HepG2 (cell line): ENCODE measurements at places on chromosomes 7 and 10.

DNA sequence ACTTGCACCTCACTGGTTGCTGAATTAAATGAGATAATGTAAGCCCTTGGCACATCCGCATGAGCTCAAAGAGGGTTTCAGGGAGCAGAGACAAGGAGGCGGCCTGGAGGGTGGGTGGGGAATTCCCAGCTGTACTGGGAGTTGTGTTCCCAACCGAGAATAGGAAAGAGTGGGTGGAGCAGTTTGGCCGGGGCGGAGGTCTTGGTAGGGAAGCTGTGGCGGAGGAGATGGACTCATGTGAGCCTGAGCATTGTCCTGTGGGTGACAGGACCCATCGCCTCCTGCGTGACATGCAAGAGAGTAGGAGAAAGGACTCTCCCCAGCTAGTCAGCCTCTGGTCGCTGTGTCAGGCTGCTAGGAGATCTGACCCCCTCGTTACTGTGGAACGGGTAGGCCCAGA lies 41.0 kb upstream of the SAMD8 start:
- no peak overlapping the region for H3K27ac ChIP-seq
- no peaks in the 10 kb centered on the region for H3K36me3 ChIP-seq
- H3K4me1 ChIP-seq = peaks cover 23% of the 10 kb centered on the region

DNA sequence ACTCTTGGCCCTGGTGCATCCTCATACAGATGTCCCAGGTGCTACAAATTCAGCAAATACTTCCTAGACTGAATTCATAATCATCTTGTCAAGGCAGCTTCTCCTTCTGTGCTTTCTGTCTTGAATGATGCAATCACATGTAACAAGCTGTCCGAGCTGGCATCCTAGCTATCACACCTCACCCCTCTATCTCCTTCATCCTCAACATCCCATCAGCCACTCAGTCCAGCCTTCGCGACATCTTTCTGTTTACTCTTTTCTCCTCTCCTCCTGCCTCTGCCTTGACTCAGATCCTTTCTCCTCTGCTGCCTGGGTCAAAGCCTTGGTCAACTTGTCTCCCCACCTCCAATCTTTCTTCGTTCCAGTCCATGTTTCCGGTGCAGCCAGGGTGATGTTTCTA lies 240.4 kb upstream of the CELF2 start:
- H3K27ac ChIP-seq = no peak overlapping the region
- no peak for DNase-seq
- no peak overlapping the region for H3K4me3 ChIP-seq
- no peaks in the 10 kb centered on the region for H3K36me3 ChIP-seq
- no peaks in the 10 kb centered on the region for H3K4me1 ChIP-seq
- no peaks in the 10 kb centered on the region for H3K27me3 ChIP-seq

DNA sequence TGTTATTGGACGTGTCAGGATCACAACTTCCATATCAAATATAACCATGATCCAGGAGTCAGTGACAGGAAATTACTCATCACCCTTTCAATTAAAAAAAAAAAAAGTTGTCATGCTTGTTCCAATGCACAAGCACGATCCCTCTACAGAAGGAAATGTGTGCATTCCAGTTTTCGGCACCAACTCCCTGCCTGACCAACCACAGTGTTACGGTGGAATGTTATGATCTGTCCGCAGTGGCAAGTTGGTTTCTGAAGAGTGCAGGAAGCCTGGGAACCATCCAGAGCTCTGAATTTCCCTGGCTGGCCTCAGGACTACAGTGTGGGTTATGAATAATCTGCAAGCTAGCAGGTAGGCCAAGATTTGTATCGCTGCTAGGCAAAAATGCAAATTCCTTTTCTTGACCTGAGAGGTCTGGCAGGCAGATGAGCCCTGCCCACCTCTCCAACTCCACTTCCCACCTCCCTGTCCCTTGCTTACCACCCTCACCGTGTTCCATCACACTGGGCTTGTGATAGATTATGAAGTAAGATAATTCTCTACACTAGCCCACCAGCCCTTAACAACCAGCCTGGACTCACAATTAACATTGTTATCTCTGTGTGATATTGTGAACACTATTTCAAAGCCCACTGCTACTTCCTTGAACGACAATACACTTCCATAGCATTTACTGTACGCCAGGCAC lies 20.4 kb downstream of the FRMPD2 start:
- no peaks in the 10 kb centered on the region for H3K27me3 ChIP-seq
- DNase-seq = no peak
- H3K4me1 ChIP-seq = peaks cover 16% of the 10 kb centered on the region
- no peak overlapping the region for H3K27ac ChIP-seq

GRCh38 chr10:47207281-47207615 lies 92.7 kb upstream of the GDF10 start:
- DNase-seq = peak; percentile 9
- no peaks in the 10 kb centered on the region for H3K36me3 ChIP-seq
- H3K27me3 ChIP-seq = no peaks in the 10 kb centered on the region
- H3K4me3 ChIP-seq = no peak overlapping the region
- peaks cover 9% of the 10 kb centered on the region for H3K4me1 ChIP-seq
- no peak overlapping the region for H3K27ac ChIP-seq

DNA sequence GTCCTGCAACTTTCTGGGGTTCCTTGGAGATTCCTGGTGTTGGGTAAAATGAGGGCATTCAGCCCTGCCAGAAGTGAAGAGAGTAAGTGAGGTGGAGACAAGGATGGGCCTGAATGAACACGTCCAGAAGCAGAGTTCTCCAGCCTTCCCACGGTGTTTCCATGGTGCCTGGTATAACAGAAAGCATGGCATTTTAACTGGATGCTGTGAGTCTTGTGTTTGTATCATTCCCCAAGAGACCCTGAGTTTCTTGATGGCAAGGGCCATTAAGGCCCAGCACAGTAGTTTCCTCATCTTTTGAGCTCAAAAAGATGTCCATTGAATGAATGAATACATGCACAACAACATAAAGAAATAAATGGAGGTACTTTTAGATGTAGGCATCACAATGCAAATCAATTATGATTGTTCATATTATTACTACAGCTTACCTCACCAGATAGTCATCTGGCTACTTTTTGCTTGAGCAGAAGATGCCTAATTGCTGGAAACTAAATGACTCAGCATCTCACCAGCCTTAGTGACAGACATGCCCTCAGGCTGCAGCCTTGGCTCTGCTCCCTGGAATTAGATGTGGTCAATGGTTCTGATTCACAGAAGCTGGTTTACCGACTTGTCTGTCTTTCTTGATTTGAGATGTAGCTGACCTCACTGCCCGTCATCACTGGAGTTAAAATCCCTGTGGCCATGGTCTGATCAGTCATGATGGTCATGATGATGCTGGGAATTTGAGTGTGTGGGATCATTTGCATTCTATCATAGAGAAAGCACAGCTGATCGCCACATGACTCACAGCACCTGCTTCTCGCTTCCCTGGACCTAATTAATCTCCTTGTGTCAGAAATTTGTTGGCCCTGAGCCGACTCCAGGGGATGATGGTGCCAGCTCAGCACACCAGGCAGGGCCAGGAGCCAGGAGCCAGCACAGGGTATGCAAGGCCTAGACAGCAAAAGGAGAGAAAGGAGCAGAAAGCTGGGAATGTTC lies 83.9 kb downstream of the CXCL12 start:
- DNase-seq = no peak
- H3K27ac ChIP-seq = no peak overlapping the region
- H3K4me1 ChIP-seq = no peaks in the 10 kb centered on the region
- no peaks in the 10 kb centered on the region for H3K36me3 ChIP-seq
- H3K27me3 ChIP-seq = no peaks in the 10 kb centered on the region

GRCh38 chr10:123746061-123746460 lies 79.9 kb downstream of the GPR26 start:
- no peak for DNase-seq
- H3K4me1 ChIP-seq = no peaks in the 10 kb centered on the region
- H3K4me3 ChIP-seq = no peak overlapping the region
- no peaks in the 10 kb centered on the region for H3K36me3 ChIP-seq
- H3K27ac ChIP-seq = no peak overlapping the region
- peaks cover 8% of the 10 kb centered on the region; the same call in 1 of the 3 replicates for H3K27me3 ChIP-seq

DNA sequence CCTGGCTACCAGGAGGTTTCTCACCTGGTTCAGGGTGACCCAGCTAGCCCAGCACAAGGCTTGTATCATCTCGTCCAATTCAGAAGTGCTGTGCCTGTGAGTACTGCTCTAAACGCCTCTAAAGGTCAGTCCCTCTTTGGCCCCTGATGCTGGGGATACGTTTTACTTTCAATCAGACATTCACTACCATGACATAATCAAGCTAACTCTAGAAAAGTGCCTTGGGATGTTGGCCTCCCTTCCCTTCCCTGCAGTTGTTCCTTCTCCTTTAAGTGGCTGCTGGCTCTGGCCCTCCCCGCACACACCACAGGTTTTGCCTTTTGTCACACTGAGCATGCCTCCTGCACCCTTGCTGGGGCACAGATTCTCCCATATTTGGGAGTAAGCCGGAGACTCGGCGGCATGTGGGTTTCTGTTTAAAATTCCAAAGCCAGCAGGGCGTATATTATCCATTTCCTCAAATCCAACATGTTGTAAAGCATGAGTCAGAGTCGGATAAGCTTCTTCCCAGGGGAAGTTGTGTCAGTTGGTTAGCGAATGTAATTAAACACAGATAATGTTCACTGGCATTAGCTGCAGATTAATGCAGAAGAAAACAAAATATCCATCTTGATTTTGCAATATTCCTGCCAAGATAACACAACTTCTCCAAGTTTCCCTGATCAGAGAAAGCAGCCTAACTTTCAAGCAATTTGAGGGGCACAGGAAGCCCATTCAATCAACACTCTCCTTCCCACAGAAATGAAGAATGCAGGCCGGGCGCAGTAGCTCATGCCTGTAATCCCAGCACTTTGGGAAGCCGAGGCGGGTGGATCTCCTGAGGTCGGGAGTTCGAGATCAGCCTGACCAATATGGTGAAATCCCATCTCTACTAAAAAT lies 31.8 kb upstream of the VCL start:
- peak; percentile 63 for DNase-seq
- H3K27me3 ChIP-seq = no peaks in the 10 kb centered on the region
- peak overlapping the region; percentile 50 for H3K4me3 ChIP-seq
- H3K36me3 ChIP-seq = no peaks in the 10 kb centered on the region
- no peak overlapping the region for H3K27ac ChIP-seq

GRCh38 chr7:158816995-158817394 lies 12.3 kb downstream of the ESYT2 start:
- H3K36me3 ChIP-seq = no peaks in the 10 kb centered on the region
- no peaks in the 10 kb centered on the region for H3K27me3 ChIP-seq
- H3K4me3 ChIP-seq = no peak overlapping the region
- peaks cover 82% of the 10 kb centered on the region for H3K4me1 ChIP-seq
- peak overlapping the region; percentile 96 for H3K27ac ChIP-seq
- DNase-seq = no peak

GRCh38 chr7:34013421-34013820 lies 108.1 kb downstream of the BMPER start:
- H3K27me3 ChIP-seq = no peaks in the 10 kb centered on the region
- no peak overlapping the region for H3K4me3 ChIP-seq
- DNase-seq = no peak
- H3K27ac ChIP-seq = no peak overlapping the region
- no peaks in the 10 kb centered on the region for H3K4me1 ChIP-seq

DNA sequence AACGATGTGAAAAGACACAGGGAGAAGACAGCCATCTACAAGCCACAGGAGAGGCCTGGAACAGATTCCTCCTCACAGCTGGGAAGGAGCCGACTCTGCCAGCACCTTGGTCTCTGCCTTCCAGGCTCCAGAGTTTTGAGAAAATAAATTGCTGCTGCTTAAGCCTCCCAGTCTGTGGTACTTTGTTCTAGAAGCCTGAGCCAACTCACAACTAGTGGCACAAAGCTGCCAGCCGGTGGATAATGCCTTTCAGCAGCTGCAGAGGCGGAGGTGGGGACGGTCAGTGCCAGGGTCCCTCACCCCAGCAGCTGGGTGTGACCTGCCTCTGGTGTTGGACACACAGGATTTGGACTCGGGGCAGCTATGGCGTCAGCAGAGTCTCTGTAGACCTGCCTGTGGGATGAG lies 255.4 kb upstream of the PITRM1 start:
- H3K27ac ChIP-seq = no peak overlapping the region
- H3K4me1 ChIP-seq = peaks cover 17% of the 10 kb centered on the region
- no peak overlapping the region for H3K4me3 ChIP-seq
- no peak for DNase-seq

DNA sequence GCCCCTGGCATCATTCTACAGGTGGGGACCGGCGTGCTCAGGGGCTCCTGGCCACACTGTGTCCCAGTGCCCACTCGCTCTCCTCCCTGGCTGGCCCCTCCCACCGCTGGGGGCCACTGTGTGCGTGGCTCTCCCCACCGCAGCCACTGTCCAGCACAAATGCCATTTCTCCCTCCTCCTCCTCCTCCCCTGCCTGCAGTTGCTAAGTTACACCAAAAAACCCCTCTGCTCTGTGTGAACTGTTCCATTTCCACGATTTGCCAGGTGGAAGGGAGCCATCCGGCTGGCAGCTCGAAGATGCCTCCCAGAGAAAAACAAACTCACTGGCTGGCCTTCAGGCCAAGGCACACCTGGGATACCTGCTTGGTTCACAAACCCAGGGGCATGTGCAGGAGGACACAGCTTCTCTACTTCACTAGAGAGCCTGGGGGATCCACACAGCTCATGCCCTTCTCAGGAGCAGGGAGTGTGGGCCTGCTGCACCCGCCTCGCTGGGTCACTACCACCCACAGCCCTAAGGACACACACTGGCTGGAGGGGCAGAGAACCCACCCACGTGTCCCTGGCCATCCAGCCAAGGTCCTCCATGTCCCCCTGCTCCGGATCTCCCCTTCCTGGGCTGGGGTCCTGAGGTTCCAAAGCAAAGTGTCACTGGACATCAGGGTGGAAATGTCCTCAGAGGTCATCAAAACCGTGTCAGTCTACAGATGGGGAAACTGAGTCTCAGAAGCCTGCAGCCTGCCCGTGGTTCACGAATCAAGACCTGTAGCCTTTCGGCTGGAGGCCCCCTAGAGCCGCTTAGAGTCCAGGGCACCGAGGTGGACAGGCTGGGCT lies 1.7 kb downstream of the RASGEF1A start:
- no peaks in the 10 kb centered on the region for H3K36me3 ChIP-seq
- peaks cover 4% of the 10 kb centered on the region for H3K4me1 ChIP-seq
- no peak overlapping the region for H3K27ac ChIP-seq
- no peak for DNase-seq
- no peak overlapping the region for H3K4me3 ChIP-seq
- peaks cover 31% of the 10 kb centered on the region for H3K27me3 ChIP-seq

- no peaks in the 10 kb centered on the region for H3K27me3 ChIP-seq
- H3K27ac ChIP-seq = no peak overlapping the region
- DNase-seq = peak; percentile 18
- no peaks in the 10 kb centered on the region for H3K4me1 ChIP-seq
- H3K36me3 ChIP-seq = peaks cover 97% of the 10 kb centered on the region
Observed at GRCh38 chr10:79292891-79293746, 54.1 kb upstream of the PPIF start.

DNA sequence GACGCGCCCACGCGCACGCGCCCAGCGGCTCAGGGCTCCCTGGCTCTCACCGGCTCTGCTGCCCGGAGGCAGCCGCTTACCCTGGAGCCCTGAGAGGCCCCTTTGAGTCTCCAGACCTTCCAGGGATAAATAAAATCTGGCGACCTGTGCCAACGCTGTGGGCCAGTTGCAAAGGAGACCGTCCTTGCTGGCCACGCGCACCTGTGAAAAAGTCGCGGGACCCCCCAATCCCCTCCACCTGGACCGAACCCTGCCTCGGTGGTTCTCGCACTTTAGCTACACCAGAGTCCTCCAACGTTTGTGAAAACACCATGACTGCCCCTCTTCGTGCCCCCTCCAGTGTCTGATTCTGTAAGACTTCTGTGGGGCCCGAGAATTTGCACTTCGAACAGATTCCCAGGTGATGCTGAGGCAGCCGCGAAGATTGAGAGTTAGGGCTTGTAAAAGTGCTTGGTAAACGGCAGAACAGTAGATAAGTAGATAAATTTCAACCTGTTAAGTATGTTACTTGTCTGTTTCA lies 102.4 kb upstream of the SVIL start:
- H3K36me3 ChIP-seq = no peaks in the 10 kb centered on the region
- H3K4me3 ChIP-seq = peak overlapping the region; percentile 85; the same call in 1 of the 2 replicates
- H3K27me3 ChIP-seq = peaks cover 13% of the 10 kb centered on the region; the same call in 2 of the 3 replicates
- peaks cover 33% of the 10 kb centered on the region for H3K4me1 ChIP-seq
- DNase-seq = no peak
- no peak overlapping the region for H3K27ac ChIP-seq
